ENCODE measurements at places on chromosomes 1 and 21. TPM values are rescaled to one million over a fixed set of nuclear protein-coding genes. Genes with fewer than 3 reads are reported as not detected.
A peak's percentile ranks its signal among the peaks of the same experiment; 100 is the strongest.

Gene ZNF669
- total RNA-seq = 19.4 TPM

DNA sequence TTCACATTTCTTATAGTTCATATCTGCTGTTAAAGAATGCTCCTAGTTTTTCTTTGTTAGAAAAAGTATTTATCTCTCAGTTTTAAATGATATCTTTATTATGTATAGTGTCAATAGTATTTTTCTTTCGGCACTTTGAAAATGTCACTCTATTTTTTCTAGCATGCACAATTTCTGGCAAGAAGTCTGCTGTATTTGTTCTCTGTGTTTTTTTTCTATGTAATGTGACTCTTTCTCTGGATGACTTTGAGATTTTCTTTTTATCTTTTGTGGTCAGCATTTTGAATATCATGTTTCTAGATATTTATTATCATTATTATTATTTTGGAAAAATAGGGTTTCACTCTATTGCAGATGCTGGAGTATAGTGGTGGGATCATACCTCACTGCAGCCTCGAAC, 285.2 kb downstream of the PTGER3 start:
- no peak for DNase-seq

Gene CFAP57
- total RNA-seq = 0.14 TPM

DNA sequence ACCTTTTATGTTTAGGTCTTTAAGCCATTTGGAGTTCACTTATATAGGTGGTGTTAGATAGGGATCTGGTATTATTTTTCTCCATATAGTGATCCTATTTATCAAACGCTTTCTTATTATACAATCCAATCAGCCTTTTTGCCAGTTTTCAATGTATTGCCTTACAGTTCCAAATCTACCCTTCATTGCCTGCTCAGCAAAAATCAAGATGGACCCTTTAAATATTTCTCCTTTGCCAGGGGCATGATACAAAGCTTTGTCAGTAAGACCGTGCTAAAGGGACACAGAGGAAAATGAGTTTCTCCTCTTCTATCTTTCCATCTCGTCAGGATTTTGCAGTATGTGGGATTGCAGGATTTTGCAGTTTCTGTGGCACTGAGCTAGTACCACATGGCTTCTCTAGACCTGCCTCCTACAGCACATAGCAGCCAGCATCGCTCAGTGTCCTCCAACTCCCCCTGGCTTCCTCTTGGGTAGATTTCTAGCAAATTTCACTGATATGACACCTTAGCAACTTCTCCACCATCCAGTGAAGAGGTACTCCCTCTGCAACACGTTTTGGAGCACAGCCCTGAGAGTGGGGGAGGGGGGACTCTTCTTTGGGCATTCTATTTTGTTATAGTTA, 22.5 kb upstream of the CAP1 start:
- DNase-seq = no peak

DNA sequence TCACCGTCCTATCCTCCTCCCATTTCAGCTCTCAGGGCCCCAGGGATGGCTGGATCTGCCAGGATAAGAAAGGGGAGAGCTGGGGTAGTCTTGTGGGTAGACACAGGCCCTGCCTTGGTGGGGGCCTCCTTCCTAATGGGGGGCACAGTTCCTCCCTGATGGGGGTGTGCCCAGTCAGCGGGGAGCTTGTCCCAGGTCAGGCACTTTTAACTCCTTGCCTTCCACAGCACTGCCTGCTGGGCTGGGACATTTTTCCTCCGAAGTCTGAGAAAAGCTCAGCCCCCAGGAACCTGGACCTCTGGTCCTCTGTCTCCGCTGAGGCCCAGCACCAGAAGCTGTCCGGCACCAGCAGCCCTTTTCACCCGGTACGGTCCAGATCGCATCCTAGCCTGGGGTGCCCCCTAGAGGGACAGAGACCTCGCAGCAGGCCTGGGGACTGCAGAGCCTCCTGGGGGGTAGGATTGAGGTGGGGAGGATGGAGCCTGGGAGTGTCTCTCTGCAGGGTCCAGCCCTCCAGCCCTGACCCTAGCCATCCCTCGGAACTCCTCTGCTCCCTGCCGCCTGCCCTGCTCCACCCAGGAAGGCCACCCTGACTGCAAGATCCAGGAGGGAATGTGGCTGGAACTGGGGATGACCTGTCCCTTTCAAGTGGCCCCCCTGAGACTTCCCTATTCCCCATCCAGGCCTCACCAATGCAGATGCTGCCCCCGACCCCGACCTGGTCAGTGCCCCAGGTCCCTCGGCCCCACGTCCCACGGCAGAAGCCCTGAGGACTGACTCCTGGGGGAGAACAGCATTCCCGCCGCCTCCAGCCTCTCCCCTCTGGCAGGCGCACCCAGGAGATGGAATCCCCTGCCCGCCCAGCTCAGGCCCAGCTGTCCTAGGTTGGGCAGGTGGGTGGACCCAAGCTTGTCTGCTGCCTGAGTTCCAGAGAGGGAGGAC, 12.0 kb downstream of the MIIP start:
- peak; percentile 59 for DNase-seq

Gene GJB3
- 0.05 TPM for total RNA-seq

Gene KRTAP11-1
- total RNA-seq = not detected

Gene HFM1
- 0.14 TPM for total RNA-seq

DNA sequence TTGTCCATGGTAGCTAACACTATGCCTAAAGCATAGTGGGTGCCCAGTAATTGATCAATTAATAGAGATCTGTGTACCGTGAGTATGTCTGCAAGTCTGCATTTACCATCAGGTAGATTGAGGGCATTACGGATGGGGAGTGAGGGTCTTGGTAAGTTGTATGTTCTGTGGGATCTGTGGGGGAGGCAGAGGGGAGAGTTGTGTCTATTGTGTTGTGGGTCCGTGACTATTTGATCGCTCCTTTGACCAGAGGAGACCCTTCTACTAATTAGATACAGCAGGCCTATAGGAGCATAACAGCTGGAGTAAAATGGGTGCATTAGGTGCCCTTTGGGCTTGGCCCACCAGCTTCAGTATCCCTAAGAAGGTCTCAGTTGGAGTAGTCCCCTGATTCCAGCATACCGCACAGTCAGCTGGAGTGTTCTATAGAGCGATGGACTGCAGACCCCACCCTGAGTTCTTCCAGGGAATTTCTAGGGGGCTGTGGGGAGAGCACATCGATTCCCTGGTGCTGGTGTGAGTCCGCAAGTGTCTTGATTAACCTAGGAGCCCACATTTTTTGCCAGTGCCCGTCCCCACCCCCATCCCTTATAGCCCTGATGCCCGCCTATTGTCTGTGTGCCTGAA, 55.9 kb downstream of the RHBG start:
- DNase-seq = no peak

Gene DAB1
- not detected for total RNA-seq

DNA sequence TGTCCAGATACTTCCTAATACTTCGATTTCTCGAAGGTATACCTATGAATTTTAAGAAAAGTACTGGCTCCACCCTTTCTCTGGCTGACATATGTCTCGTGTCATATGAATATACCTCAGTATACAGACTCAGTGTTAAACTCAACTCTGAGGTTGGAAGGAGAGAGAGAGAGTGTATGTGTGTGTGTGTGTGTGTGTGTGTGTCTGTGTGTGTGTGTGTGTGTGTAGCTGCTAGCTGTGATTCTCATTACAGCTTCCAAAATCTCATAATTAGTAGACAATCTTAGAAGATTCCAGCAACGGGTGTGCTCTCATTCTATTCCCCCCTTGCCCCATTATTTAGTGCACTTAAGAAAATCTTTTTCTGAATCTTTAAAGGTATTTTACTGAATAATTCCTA, 380.3 kb upstream of the B3GALT2 start:
- no peak for DNase-seq

Gene EXO5
- total RNA-seq = 11.9 TPM

- peak; percentile 80 for DNase-seq
These were observed 19.7 kb upstream of the ABCG1 start for GRCh38 chr21:42198929-42199867.

- DNase-seq = no peak
These were observed 7.5 kb downstream of the PFKFB2 start for GRCh38 chr1:207060596-207060995.

DNA sequence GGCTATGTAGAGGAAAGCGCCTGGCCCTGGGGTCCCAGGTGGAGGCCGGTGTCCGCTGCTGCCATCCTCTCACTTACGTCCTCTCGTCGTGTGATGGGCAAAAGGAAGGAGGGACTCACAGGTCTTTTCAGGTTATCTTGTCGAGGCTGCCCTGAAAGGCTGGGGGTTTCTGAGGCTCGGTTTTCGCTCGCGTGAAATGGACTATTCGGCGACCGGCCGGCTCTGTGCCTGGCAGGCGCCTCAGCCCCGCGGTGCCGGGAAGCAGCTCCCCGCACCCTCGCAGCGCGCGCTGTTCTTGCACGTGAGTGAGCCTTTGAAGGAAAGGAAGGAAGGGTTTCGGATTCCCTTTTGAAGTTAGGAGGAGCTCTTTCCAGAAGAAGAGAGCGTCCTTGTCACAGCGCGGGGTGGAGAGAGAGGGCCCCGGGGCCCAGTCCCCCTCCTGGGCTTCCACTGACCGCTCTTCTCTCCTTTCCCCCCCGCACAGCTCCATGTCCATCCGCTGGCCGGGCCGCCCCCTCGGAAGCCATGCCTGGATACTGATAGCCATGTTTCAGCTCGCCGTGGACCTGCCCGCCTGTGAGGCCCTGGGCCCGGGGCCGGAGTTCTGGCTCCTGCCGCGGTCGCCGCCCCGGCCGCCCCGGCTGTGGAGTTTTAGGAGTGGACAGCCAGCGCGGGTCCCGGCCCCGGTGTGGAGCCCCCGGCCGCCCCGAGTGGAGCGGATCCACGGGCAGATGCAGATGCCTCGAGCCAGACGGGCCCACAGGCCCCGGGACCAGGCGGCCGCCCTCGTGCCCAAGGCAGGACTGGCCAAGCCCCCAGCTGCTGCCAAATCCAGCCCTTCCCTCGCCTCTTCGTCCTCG, 57.2 kb downstream of the AJAP1 start:
- DNase-seq = no peak
